Fibroblast of skin of scalp (primary cell): ENCODE measurements at places on chromosomes 2 and 18.

GRCh38 chr2:190409616-190410015 is 1.5 kb downstream of the MFSD6 start:
- no peak for DNase-seq

- no peak for DNase-seq
These were observed 215.6 kb upstream of the NABP1 start for GRCh38 chr2:191462370-191462769.

- DNase-seq = no peak
These were observed 28.5 kb downstream of the GRHL1 start for GRCh38 chr2:9979977-9980376.

GRCh38 chr2:175152242-175152641 is 15.8 kb downstream of the ATF2 start:
- DNase-seq = no peak

- peak; percentile 42 for DNase-seq
These were observed 18.1 kb upstream of the SPP2 start for GRCh38 chr2:234032279-234032856.

DNA sequence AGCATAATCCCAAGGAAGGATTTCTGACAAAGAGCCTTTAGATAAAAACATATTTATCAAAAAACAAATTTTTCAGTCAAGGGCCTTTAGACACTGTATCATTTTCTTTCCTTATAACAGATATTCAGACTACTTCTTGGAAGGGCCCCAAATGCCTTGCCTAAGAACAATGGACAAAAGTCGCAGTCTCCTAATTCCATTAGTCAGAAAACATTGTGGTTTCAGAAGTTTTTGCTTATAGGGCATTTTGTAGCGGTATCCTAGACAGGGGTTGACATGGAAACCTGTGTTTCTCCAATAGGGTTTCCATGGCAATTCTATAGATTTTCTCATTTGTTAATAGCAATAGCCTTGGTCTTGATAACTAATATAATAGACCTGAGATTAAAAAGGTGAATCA is 36.7 kb upstream of the AGPS start:
- peak; percentile 23 for DNase-seq

GRCh38 chr2:27245626-27246025 is 17.2 kb downstream of the SLC30A3 start:
- no peak for DNase-seq

DNA sequence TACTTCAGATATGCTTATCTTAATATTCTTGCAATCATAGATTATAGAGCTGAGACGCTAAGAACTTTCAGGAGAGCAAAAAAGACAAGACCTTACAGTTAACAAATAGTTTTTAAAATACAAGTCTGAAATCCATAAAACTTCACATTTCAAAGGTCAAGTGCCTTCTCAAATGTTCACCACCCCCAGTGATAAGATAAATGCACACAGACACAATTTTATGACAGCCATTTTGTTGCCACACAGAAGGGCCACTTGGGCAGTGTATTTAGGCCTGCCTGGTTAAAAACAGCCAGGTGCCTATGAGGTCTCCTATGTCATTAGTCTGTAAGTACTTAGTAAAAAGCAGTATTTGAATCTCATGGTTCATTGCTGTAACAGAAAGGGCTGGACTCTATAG is 8.1 kb upstream of the PSTPIP2 start:
- DNase-seq = no peak

DNA sequence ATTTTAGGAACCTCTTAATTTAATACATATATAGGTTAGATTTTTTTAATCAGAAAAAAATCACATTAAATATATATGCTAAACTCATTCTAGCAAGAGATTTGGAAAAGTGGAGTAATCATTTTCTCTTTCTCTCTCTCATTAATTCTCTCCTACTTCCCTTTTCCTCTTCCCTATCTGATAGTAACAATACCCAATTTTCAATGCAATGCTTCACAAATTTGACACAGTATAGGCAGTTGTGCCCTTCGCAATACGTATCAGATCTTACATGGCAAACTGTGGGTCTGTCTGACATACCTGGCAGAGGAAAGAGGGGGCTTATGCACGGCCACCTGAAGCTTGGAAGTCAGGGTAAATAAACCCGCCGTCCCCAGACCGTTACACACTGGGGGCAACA is 444.3 kb downstream of the NBAS start:
- DNase-seq = no peak

GRCh38 chr2:241269707-241270520 is 45.6 kb downstream of the HDLBP start:
- no peak for DNase-seq

DNA sequence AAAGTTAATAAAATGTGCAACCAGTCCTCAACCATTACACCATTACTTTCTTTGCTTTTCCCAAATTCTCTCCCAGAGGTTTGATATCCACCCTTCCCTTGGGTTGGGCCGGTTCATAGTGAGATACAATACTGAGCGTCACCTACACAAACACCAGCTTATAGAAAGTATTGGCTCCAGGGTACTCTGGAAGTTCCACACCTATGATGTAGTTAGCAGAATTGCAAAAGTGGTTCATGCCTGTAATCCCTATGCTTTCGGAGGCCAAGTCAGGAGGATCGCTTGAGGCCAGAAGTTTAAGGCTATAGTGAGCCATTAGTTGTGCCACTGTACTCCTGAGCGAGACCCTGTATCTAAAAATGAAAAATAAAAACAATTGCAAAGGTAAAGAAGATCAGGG is 15.3 kb upstream of the MAP4K3 start:
- no peak for DNase-seq

- peak; percentile 7 for DNase-seq
These were observed 9.1 kb downstream of the DNAH7 start for GRCh38 chr2:196059491-196059960.

DNA sequence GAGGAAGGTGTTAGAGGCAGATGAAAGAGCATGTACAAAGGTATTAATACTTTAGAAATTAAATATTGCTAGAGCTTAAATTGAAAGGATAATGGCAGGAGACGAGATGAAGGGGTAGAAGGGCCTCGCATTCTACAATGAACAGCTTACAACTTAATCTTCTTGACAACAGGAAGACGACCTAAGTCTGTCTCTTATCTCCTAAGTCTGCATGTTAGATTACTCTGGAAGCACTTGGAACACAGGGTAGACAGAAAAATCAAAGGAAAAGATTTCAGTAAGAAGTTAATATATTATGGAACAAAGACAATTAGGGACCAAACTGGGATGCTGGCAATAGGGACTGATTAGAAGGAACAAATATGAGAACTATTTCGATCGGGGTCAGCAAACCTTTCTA is 34.9 kb downstream of the SMC6 start:
- DNase-seq = no peak

DNA sequence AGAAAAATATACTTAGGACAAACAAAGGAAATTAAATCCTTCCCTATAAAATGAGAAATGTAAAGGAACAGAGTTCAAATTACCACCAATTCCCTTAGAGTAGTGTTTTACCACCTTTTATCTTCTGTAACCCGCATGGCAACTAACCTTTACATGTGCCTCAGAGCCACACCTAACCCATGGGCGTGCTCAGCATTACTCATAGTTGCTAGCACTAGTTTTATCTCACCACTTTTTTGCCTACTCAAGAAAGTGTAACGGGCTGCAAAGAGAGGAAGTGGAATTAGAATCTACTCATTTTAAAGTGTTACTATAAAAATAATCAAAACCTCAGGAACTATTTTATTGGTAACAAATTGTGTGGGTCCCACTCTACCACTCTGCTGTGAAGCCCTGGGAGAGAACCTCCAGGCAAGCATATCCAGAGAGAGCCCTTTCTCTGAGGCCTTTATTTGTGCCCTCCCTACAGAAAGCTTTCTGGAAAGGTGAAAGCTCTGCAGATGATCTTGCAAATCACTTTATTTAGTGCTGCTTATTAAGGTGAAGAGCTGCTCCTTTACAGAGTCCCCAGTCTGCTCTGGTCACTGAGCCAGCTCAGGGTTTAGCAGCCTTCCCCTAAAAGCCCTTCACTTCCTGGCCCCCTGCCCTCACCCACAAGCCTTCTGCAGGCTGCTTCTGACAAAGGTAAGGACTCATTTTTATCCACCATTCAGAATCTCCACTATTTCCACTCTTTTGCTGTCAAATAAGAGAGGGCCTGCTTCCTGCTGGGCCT is 98.8 kb downstream of the TRABD2A start:
- no peak for DNase-seq
